ENCODE measurements at places on chromosomes 5 and 9.

GRCh38 chr9:2545881-2546490 is 75.6 kb upstream of the VLDLR start:
- DNase-seq: no peak

DNA sequence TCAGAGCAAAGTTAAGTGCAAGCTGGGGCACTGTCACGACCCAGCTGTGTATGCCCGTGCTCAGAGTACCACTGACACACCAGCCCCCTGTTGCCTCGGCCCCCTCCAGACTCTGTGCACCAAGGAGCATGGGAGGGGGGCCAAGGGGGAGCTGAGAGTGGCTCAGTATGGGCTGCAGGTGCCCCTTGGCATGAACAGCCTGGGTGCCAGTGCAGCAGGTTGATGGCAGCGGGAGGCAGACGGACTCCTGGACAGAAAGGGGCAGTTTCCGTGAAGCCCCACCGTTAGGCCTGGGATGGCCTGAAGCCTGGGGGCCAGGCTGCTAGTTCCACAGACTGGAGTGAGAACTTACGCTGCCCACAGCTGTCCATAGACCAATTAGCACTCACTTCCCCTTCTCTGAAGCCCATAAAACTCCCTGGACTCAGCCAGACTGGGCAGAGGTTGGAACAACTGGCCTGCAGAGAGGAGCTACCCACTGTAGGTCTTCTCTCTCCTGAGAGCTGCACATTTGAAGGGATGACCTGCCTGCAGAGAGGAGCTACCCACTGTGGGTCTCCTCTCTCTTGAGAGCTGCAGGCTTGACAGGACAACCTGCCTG is 182.8 kb downstream of the DEPDC1B start:
- DNase-seq: no peak

DNA sequence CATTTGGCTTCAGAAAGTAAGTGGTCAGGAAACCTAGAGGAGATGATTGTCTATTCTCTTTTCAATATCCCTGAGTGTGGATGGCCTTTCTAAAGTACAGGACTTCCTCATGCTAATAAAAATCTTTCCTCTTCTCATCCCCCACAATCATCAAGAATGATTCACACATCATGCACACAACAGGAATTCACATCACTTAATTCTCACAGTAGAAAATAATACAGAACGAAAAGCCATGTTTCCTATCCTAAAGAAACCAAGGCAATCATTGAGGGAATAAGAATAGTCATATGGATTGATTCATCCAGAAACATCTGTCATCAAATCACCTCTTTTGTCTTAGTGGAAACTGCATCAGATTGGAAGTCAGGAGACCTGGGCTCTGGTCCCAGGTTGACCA is 203.1 kb upstream of the PIK3R1 start:
- no peak for DNase-seq

- no peak for DNase-seq
Measured at GRCh38 chr5:36870399-36871040, 6.0 kb upstream of the NIPBL start.

GRCh38 chr9:76576344-76576743 is 117.4 kb downstream of the GCNT1 start:
- DNase-seq: no peak

GRCh38 chr9:123643518-123643917 is 286.4 kb downstream of the DENND1A start:
- no peak for DNase-seq

DNA sequence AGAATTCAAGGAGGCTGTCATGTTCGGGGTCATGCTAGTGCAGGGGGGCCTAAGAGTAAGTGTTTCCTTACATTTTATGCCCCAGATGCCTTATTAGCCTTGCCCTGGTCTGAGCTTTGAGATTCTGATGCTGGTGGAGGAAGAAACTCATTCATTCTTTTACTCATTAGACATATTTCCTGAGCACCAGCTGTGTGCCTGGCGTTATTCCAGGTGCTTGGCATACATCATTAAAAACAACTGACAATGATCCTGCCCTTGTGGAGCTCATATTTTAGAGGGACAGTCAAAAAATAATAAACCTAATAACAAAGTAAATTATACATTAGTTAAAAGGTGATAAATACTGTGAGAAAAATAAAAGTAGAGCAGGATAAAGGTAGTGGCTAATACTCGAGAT is 138.9 kb upstream of the SGCD start:
- DNase-seq: no peak

Data from HAP-1 (cell line).